ENCODE measurements at places on chromosomes 2 and 18.

- DNase-seq, result no peak
Observed at GRCh38 chr2:230202430-230203109, 17.2 kb downstream of the SP110 start.

DNA sequence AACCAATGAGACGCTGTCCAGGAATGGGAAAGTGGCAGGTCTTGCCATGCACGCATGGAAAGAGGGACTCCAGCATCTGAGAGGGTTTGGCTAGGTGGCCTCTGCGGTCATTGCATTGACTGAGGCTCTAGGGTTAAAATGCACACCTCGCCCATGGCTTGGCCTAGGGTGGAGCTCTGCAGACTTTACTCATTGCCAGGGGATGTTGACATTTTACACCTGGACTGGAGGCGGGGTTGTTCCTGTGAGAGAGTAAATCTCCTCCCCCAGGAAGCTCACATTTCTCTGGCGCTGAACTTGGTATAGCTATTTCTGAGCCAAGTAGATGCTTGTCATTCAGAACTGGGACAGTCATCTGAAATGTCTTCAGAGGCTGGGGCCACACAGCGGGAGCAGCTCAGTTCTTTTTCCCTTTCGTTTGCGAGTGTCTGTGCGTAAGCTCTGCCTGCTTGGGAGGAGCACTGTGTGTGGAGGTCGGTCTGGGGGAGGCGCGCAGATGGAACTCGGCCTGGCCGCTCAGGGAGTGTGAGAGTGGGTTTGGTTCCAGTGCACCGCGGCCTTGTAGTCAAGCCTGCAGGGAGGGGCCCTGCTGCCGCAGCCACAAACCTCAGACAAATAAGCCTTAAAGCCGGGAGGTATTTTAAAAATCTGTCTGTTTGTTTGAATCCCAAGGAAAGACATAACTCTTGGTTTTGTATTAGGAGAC, 76.5 kb downstream of the LPIN1 start:
- no peak for DNase-seq

DNA sequence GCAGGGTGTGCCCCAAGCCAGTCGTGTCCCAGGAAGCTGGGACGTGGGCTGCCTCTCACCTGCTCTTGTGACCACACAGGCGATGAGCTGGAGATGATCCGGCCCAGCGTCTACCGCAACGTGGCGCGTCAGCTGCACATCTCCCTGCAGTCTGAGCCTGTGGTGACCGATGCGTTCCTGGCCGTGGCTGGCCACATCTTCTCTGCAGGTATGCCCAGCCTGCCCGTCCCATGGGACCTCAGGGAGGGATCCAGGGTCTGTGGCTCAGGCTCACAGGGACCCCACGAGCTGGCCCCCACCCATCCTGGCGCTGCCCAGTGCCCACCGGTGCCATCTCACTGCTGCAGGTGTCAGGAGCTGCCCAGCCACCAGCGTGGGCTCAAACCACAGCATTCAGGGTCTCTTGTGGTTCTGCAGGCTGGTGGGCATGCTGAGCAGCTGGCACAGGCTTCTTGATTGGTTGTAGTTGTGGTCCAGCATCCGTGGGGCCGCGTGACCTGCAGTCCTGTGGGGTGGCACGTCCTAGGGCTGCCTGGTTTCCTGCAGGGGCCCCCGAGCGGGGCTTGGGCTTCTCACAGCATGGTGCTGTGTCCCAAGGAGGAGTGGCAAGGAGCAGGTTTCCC, 3.8 kb downstream of the BOK start:
- no peak for DNase-seq

DNA sequence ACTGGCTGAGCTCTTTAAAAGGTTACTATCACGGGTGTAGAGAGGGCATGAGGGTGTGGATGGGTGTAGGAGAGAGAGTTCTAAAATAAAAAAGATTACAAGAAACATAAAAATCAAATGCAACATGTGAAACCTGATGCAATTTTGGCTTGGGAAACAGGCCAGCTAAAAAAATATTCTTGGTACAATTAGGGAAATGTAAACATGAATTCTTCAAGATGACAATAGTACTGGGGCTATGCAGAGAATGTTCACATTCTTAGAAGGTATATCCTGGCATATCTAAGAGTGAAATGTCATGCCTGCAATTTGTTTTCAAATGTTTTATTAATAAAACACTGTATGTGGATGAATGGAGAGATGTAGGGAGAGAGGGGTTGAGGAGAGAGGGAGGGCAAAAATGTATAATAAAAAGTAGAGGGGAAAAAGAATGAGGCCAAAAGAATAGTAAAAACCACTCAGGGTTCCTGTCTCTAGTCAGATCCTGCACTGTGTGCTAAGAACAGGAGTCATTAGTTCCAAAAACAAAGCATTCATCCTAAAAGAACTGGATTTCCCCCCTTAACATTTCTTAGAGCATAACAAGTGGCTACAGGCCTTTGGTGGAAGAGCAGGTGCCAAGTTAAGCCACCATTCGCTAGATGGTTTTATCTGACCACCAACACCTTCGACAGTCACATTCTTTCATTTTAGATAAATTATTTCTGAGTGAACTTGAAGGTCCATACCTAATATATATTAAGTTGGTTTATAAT, 77.3 kb downstream of the LPIN2 start:
- no peak for DNase-seq

GRCh38 chr18:41967680-41968079, 12.6 kb downstream of the PIK3C3 start:
- DNase-seq, result no peak

GRCh38 chr2:68031043-68031442, 31.8 kb downstream of the C1D start:
- no peak for DNase-seq

DNA sequence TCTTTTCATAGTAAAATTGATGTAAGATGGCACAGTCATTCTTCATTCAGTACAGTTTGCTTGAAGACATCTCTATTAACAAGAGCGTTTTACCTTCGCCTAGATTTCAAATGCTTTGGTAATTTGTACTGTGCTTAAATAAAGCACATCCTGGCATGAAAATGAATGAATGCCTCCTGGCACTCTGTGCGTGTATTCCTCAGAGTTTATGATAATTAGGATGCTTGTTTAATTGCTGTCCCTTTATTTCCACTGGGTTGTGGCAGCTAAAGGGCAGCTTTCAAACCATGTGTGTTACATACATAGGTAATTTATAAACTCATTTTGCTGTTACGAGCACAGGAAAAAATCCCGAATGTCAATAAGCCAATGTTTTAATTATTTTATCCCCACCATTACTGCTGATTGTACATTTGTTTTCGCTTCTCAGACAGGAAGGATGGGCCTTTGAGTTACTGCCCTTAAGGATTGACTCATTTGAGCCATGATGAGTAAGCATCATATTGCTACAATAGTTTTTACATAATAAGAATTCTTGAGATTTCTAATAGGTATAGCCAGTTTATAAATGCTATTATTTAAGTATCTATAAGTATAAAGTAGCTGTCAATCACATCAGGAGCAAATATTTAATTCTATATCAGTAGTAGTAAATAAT, 516.5 kb downstream of the XIRP2 start:
- no peak for DNase-seq

- DNase-seq, result no peak
Observed at GRCh38 chr18:67425672-67426071, 90.8 kb downstream of the DSEL start.

DNA sequence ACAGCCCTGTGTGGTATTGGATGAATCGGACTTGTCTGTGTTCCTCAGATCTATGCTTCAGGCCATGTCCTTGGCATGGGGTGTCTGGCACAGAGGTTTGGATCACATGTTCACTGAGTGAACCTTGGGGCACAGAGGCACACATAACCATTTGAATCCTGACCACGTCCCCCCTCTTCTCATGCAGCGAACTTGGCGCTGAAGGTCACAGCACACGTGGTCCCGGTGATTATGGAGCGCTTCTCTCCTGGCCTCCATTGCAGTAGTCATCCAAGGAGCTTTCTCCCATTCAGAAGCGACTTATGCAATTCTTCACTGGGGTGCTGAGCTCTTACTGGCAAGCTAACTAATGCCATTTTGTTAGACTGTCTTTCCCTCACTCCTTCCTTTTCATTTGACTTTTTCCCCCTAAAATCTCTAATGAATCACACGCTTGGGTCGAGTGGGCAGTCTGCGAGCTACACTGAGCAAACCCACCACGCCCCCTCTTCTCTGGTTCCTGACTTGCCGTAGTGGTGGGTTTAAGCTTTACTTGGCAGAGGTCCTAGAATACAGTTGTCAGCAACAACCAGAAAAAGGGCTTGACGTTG, 59.4 kb downstream of the KCNG2 start:
- no peak for DNase-seq

DNA sequence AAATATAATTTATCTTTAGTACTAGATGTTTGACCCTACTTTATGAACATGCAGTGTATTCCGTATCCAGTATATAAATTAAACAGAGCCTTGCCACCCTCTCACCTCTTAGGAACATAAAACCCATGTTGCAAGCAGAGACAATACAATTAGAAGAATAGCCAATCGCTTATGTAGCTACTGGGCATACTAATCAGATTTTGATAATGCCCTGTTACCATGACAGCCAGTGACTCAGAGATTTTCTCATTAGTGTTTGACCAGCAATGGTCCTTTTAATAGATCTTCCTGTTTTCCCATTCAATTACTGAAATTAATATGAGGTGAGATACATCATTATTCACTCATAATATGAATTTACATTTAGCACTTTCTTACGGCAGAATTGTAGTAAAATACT, 547.3 kb upstream of the VWC2L start:
- DNase-seq, result no peak

GRCh38 chr2:189221811-189222467, 42.4 kb upstream of the COL5A2 start:
- no peak for DNase-seq

DNA sequence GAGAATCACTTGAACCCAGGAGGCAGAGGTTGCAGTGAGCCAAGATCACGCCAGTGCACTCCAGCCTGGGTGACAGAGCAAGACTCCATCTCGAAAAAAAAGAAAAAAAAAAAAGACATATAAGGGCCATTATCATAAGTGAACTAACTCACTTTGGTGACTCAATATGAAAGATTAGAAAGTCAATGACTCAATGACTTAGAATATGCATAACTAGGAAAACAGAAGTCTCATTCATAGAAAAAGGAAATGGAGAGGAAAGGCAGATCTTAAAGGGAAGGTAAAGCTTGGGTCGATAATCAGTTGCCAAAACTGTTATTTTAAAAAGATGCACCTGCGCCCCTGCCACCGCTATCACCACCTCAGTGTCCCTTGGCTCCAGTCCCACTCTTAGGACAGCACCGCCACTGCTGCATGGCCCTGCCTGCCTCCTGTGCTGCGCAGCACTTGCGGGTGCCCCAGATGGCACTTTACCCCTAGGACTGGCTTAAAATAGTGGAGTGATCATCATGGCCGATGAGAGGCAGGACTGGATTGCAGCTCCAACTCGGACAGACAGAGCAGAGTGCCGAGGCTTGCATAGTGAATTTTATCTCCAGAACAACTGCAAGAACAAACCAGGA, 54.7 kb downstream of the INO80D start:
- no peak for DNase-seq

- DNase-seq, result peak; percentile 43
Observed at GRCh38 chr2:147845411-147845971, 662 bp downstream of the ACVR2A start.

- DNase-seq, result no peak
Observed at GRCh38 chr2:26148501-26148900, 24.4 kb upstream of the GAREM2 start.

DNA sequence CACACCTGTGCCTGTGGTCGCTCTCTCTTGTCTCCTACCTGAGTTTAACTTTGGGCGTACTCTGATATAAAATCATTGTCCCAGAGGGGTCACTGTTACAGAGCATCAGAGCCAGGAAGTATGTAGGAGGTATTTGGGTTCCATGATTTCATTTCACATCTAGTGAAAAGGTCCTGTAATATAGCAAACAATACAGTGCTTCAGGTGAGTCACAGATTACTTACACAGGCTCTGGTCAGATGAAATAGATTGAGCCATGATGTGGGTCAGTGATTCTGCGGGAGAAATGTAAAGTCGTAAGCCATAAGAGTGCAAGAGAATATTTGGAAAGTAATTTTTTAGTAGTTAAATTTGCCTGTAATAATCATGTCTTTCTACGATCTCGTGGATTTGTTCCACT, 70.2 kb downstream of the SOCS6 start:
- no peak for DNase-seq

Data from stimulated activated CD4-positive, alpha-beta T cell treated with anti-CD3 and anti-CD28 coated beads, TNF-alpha, amount 100 ng/mL, for 48 hours (primary cell).